ENCODE measurements at places on chromosomes 7 and 10.

GRCh38 chr10:93064874-93065660, 4.5 kb downstream of the CYP26C1 start:
- DNase-seq = no peak

GRCh38 chr10:74300666-74301065, 149.6 kb downstream of the ADK start:
- no peak for DNase-seq

GRCh38 chr10:7410301-7410861, 453 bp downstream of the SFMBT2 start:
- DNase-seq = no peak

GRCh38 chr7:31065021-31065593, 13.0 kb downstream of the ADCYAP1R1 start:
- DNase-seq = no peak

GRCh38 chr7:134657526-134657925, 10.9 kb downstream of the BPGM start:
- no peak for DNase-seq

Data from right renal pelvis (tissue), 4 donors.